ENCODE measurements at places on chromosomes 1 and 21. TPM values are rescaled to one million over a fixed set of nuclear protein-coding genes. Genes with fewer than 3 reads are reported as not detected.

DNA sequence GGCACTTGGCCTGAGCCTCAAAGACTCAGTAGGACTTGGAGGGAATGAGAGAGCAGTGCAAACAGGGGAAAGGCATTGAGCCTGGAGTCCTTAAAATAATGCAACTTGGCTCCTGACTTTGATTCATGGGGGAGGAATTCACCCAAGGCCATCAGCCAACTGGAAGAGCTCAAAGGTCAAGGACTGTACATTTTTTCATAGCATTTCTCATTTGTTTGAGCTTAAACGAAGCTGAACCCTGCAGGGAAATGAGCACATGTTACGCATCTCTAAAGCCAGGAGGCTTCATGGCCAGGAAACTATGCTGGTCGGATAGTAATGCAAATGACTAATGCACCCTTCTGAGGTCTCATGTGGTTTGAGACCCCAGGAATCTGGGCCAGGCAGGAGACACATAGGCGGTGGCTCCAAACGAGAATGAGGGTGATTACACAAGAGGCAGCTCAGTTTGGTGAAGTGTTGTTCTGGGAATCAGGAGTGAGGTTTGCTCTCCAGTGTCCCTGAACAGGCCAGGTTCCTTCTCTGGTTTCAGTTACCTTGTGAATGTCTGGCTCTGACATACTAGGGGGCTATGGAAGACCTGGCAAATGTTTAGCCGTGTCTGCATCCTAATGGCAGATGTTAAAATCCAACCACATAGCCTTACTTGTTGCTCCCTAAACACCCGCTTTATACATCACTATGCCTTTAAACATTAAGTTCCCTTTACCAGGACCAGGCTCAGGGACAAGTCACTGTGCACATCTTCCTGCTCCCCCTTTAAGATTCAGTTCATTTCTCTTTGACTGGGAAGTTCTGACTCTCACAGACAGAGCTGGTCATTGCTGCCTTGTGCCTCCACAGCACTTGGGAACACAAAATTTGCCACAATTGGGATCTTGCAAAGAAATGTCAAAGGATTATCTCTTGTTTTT lies 503.9 kb upstream of the USP24 start:
- no peak for DNase-seq

DNA sequence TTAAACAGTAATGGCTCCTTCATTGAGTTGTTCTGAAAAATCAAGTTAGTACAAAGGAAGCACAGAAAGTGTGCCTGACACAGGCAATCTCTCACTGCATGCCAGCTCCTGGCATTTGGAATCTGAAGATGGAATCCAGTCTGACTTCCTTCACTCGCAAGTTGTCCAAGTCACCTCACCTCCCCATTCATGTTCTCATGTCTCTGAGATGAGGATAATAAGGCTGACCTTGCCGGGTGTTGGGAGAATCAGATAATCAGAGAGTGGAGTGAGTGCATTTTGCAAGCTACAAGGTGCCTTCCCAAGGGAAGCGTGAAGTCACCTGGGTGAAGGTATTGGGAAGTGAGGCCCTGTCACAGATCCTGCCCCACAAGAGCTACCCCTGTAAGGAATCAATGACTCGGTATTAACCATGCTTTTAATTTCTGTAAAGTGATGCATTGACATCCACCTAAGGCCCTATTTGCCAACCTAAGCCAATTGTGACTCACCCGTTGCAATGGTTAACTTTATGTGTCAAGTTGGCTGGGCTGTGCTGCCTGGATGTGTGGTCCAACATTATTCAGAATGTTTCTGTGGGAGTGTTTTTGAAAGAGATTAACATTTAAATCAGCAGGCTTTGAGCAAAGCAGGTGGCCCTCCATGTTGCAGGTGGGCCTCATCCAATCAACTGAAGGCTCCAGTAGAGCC lies 62.5 kb upstream of the TARBP1 start:
- no peak for DNase-seq

DNA sequence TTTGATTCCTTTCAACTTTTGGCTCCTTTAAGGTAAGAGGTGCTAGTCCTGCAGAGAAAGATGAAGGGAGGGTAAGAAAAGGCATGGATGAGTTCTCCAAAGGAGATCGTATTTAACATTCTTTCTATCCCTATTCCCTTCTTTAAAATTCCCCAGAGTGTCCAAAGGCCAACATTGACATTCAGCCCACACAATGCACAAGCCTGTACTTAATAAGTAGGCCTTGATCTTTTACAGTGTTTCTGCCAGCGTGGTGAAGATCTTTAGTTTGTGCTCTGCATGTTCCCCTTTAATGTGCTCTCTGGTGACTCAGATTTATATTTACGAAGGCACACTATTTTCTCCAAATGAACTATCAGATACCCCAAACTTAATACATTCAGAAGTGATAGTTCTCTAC lies 582.5 kb upstream of the RGS18 start:
- DNase-seq, result no peak

GRCh38 chr1:90778486-90778885 lies 61.4 kb upstream of the BARHL2 start:
- no peak for DNase-seq

The FCRL5 gene
- not detected for total RNA-seq

The INKA2 gene
- total RNA-seq, result 0.94 TPM
